BE2C (cell line): ENCODE measurements at places on chromosomes 3 and 15.

DNA sequence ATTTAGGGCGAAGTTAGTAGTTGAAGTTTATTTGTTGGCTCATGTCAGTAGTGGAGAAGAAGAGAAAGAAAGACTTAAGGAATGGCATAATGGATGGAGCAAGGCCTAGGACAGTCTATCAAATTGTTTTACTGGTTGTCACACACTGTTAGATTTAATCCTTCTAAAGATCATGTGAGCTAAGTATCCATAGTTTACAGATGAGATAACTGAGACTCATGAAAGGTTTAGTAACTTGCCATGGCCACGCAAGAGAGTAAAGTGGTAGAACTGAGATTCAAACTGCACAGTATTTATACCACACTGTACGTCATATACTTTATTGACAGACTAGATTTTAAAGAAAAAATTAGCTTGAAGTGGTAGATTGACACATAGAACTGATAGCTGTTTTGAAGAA is 11.4 kb downstream of the SPRED1 start:
- no peak for DNase-seq

- no peak for DNase-seq
These were observed 790 bp downstream of the LAMP3 start for GRCh38 chr3:183161552-183162336.

DNA sequence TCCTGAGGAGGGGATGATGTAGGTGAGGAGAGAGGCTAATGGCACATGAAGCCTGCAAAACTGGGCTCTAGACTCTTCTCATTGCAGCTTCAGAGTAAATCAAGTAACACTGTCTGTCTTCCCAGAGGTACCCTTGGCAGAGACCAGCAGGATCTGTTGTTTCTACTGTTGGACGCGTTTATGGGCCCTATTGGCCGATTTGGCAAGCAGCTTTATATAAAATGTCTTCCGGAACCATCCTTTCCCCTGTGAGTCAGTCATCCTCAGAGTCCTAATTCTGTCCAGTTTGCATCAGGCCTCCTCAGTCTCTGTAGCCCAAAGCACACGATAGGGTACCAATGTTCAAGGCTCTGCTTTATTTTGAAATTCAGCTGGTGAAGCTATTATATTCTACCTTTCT is 325.9 kb downstream of the RORA start:
- no peak for DNase-seq

DNA sequence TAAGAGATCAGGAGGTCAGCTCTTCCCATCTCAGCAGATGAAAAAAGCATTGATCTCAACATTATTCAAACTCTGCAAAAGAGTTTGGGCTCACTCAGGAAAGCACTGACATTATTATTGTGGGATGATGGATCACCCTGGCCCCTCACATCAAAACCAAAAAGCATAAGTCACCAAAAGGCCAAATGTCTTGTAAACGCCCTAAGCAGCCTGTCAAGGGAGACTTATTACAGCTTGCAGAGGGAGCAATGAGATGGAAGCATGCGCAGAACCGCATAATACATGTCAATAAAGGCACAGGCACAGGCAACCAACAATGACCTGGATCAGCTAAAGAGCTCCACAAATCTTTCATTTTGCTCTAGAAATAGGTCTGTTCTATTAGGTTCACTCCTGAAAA is 4.6 kb downstream of the FSIP1 start:
- no peak for DNase-seq

DNA sequence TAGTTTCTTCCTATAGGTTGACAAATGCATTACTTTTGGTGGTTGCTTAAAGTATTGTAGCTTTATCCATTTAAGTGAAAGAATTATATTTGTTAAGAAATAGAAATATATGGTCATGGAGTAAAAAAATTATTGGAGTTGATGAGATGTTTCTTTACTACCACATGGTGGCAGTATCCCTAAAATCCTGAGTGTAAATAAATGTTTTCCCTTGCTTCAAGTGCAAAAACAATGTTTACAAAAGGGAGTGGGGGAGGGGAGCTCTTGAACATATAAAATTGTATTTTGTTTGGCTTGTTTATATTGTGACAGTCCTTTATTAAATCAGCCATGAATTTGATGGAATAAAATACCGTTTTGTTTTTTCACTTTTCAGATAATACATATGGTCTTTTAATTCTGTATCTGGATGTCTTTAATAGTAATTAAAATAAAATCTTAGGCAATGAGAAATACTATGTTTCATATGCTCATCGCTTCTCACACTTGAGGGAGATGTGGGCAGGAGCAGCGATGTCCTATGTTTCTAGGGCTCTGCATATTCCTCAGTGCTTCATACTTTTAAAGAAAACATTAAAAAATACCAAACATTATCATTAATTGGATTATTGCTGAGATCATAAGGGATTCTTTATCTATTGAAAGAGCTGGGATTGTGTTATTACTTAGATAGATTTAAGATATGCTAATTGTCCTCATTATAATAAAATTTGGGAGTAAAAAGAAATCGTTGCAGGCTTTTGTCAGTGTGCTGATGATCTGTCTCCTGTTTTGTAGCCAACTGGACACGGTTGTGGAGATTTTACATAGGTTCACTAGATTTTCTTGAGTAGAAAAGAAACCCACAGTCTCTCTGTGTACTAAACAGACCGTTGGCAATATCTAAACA is 349.7 kb downstream of the TUSC7 start:
- DNase-seq = peak; percentile 20

DNA sequence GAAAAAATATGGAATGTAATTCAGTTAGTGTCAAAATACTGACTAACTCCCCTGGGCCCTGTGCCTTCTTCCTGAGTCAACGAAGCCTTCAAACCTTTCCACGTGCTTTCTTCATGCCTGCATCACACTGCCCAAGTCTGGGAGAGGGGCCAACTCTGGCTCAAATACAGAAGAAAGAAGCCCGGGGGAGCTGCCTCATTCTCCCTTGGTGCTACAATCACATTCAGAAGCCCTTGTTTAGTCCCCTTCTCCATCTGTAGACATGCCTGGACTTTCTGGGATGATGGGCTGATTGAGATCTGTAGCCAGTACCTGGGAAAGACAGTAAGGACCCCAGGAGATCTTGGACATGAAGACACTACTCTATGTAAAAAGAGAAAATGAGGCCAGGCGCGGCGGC is 77.8 kb upstream of the GSK3B start:
- no peak for DNase-seq

- DNase-seq = no peak
These were observed 265.3 kb upstream of the POU1F1 start for GRCh38 chr3:87541723-87542122.

DNA sequence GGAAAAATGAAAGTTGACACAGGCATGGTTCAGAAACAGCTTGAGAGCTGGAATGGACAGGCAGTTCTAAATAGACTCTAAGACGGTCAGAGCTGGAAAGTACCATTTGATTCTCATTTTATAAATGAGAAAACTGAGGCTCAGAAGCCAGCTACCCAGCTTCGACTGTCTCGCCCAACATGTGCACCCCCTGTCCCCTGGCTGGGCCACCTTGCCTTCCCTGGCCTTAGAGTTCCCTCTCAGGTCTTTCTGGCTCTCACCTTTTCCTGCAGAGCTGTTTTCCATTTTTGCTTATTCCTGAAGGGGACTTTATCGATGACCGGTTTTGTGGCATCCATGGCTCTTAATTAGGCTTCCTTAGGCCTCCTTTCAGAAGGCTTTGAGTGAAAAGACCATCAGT is 17.3 kb upstream of the DOCK3 start:
- DNase-seq = no peak

DNA sequence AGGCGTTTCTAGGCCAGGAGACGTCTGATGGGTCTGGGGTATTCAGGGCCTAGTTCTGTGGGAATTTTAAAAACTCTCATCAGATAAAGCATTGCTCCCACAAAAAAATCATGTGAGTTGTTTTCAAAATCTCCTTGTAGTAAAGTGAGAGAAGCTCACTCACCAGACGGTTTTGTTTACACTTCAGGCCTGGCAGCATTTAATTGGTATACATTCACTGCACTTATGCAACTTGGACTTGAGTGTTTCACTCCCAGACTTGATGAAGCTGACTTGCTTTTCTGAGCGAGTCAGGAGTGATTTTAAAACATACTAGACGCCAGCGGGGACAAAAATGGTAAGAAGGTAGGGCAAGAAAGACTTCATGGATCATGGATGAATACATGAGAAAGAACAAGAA is 75.2 kb downstream of the SLCO3A1 start:
- no peak for DNase-seq

GRCh38 chr3:115503394-115503793 is 119.9 kb upstream of the GAP43 start:
- DNase-seq = no peak

DNA sequence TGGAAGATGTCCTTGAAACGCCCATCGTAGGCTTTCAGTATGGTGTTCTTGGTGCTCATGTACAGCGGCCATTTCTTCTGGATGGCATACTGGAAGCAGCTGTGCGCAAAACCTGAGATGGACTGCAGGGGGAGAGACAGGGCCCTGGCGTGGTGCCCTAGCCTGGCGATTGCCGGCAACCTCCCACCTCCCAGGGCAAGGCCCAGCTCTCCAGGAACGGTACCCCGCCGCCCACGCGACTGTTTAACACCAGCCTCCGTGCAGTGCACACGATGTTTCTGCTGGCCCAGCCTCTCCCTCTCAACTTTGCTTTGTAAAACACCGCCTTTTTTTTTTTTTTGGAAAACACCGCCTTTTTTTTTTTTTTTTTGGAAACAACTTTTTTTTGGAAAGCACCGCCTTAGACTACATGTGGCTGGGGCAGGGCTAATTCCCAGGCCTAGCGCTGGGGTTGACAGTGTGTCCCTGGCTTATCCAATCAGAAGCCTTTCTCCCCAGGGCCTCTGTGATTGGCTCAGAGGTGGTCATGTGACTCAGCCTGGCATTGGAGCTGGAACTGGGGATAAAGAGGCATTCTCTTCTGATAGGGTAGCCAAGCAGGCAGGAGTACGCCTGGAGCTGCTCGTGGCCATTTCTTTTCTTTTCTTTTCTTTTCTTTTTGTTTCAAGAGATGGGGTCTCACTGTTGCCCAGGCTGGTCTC is 14.7 kb downstream of the IDH2 start:
- peak; percentile 87 for DNase-seq

GRCh38 chr3:150118219-150118618 is 147.5 kb upstream of the PFN2 start:
- DNase-seq = no peak

GRCh38 chr3:175512700-175513099 is 653.6 kb downstream of the NAALADL2 start:
- DNase-seq = no peak

GRCh38 chr3:77091809-77092208 is 51.9 kb downstream of the ROBO2 start:
- no peak for DNase-seq

DNA sequence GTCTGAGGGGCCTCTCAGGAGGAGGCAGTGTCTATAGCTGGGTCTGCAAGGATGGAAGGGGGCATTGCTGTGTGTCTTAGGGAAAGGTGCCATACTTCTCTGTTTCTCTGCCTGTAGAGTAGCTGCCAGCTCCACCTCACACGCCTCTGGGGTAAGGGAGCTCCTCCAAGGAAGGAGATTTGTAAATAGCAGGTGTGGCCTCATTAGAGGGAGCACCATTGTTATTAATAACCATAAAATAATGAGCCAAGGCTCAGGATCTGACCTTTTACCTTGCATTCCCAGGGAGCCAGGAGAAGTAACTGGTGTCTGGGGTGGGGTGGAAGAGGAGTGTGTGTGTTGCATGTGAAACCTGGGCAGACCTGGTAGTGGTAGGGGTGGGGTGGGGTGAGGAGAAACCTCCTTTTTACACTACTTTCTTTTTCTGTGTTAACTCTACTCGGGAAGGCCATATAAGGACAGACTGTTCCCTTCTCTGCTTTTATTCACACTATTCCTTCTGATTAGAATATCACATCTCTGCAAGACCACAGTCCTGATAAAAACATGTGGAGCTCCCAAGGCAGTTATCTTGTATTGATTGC is 2.2 kb upstream of the C15orf39 start:
- DNase-seq = no peak

GRCh38 chr15:29349196-29349595 is 79.6 kb upstream of the NSMCE3 start:
- DNase-seq = no peak

- DNase-seq = no peak
These were observed 45.7 kb downstream of the GSK3B start for GRCh38 chr3:120048355-120049041.

- DNase-seq = no peak
These were observed 68.6 kb upstream of the ITGA11 start for GRCh38 chr15:68500363-68501258.

DNA sequence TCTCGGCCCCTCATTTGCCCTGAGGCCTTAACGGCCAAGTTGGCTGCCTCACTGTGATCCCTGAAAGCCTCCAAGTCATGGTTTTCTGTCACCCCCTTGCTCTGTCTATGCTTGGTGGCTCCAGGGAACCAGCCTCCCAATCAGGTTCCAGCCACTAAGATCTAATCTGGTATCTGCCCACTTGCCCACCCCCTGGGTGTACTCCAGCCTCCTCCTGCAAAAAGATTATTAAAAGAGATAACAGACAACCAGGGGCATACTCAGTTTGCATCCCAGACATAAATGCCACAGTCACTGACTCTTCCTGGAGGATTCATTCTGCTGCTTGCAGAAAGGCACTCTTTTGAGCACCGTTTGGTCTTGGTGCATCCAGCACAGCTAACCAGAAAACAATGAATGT is 103.9 kb downstream of the NTRK3 start:
- no peak for DNase-seq

- no peak for DNase-seq
These were observed 29.7 kb downstream of the TCF12 start for GRCh38 chr15:56948000-56948763.

DNA sequence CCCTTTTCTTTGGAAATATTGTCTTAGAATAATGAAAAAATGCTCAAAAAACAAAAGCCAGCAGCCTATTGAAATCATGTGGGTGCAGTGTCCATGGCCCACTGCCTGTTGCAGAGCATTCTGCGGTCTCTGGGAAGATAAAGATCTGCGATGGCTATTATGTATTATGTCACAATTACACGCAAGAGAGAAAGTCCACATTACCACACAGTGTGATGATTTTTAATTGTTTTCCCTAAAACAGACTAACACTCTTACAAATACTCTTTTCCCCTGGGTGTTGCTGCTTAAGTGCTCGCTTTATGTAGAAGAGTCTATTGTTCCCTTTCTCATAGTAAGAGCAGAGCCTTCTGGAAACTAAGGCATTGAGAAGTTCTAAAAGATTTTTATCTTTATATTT is 32.2 kb downstream of the SSR3 start:
- no peak for DNase-seq

- DNase-seq = no peak
These were observed 16.9 kb downstream of the ICE2 start for GRCh38 chr15:60462027-60462426.

GRCh38 chr15:69021895-69022294 is 7.4 kb downstream of the NOX5 start:
- DNase-seq = no peak

GRCh38 chr15:40430271-40430805 is 10.4 kb upstream of the BAHD1 start:
- no peak for DNase-seq
